Activated naive CD4-positive, alpha-beta T cell (primary cell): ENCODE measurements at places on chromosomes 1 and 21.

DNA sequence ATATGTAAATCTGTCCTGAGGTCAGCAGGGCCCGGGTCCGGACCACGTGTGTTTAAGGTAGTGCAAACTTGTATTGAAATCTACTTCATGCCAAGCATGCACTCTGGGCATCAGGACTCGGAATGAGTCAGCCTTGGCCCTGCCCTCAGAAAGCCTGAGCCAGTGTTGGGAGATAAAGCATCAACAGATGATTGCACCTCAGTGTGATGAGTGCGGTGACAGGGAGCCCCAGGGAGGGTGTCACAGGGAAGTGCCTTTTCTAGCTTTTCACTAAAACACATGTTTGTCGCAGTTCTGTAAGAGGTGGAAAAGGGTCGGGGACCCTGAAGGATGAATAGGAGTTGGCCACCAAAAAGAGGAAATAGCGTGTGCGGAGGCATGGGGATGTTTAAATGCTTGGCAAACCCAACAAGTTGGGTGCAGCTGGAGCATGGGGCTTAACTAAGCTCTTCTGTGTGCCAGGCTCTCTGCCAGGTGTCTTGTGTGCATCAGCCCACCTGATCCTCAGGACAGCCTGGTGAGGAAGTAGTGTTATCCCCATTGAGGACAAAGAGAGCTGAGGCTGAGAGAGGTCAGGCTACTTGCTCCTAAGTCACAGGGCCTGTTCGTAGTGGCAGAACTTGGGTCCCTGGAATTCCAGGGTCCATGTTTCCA, 48.2 kb upstream of the EPB41 start:
- DNase-seq: no peak

GRCh38 chr1:25197235-25197975, 34.9 kb downstream of the SYF2 start:
- DNase-seq: no peak

- no peak for DNase-seq
Observed at GRCh38 chr1:172003766-172004530, 162.7 kb downstream of the DNM3 start.

GRCh38 chr1:99672038-99672437, 26.1 kb downstream of the PALMD start:
- no peak for DNase-seq

- DNase-seq: no peak
Observed at GRCh38 chr1:1324084-1324523, 356 bp downstream of the INTS11 start.

DNA sequence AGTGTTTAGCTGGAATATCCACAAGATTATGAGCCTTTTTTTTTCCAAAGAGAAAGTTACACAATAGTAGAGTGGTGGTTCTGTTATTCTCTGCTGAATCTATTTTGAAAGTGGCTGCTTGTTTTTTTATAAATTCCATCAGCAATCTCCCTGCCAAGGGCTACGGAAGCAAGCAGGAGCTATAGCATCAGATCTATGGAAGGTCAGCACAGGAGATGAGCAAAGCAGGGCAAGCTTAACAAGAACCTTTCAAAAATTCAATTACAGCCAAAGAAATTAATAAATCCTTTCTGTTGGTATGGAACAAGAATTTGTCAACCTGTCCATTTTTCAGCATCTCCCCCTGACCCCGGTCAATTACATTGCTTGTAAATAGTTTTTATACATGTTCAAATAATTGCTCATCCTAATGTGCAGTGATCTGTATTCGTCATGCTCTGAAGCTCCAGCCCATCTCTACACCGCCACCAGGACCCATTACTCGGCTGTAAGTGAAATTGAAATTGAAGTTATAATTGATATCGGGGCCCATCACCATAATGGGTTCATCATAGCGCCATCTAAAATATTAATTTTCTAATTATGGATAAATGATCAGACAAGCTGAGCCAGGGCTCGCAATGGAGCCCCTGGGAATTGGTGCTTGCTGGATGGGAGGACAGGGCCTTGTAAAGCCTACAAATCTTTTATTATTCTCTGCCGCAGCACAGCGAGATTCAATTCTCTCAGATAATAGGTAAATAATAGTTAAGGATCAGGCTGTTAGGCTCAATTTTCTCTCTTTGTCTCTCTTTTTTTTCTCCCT, 215.1 kb downstream of the ATG4C start:
- no peak for DNase-seq

- no peak for DNase-seq
Observed at GRCh38 chr1:156760092-156760795, 7.1 kb upstream of the PRCC start.

GRCh38 chr1:181765451-181766026, 282.2 kb downstream of the CACNA1E start:
- no peak for DNase-seq

- no peak for DNase-seq
Observed at GRCh38 chr1:227753999-227754711, 18.9 kb downstream of the SNAP47 start.

- no peak for DNase-seq
Observed at GRCh38 chr1:77739235-77739634, 20.4 kb downstream of the USP33 start.

GRCh38 chr1:186839041-186839400, 10.3 kb downstream of the PLA2G4A start:
- DNase-seq: no peak

DNA sequence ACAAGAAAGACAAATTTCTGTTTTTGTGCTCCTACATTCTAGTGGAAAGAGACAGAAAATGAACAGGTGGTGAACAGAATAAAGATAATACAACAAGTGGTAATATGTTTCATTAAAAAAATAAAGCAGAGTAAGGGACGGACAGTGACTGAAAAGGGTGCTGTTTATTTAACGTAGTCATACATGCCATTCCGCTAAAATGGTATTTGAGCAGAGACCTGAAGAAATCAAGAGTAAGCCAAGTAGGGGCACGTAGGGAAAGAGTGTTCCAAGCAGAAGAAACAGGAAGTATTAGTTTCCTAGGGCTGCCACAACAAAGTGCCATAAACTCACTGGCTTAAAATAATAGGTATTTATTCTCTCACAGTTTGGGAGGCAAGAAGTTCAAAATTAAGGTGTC, 65.6 kb upstream of the KCTD3 start:
- DNase-seq: no peak

GRCh38 chr1:206895325-206895724, 1.9 kb upstream of the IL24 start:
- DNase-seq: no peak

DNA sequence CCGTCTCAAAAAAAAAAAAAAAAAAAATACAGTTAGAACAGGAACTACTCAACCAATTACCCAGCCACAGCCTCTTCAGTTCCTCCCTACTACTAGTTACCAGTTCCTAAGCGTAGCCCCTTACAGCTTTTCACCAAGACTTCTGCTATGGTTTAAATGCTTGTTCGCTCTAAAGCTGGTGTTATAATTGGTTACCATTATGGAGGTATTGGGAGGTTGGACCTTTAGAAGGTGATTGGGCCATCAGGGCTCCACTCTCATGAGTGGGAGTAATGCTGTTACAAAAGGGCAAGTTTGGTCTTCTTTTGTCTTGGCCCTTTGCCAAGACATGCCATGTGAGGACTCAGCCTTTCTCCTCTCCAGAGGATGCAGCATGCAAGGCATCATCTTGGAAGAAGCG, 3.0 kb upstream of the SMPDL3B start:
- DNase-seq: no peak

DNA sequence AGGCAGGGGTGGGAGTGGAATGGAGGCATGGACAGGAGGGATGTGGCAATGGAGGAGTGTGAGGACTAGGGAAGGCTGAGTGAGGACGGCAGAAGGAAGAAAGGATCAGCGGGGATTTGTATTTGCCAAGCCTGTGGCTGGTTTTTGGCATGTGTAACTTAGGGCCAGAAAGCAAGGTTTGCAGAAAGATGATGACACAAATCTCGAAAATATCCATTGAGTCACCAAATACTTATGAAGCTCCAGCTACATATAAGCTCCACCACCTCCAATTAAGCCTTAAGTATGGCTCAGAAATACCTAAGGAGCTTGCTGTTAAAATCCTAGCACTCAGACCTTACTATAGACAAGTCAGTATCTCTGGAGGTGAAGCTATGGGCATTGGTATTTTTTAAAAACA, 90.1 kb downstream of the OMA1 start:
- no peak for DNase-seq

DNA sequence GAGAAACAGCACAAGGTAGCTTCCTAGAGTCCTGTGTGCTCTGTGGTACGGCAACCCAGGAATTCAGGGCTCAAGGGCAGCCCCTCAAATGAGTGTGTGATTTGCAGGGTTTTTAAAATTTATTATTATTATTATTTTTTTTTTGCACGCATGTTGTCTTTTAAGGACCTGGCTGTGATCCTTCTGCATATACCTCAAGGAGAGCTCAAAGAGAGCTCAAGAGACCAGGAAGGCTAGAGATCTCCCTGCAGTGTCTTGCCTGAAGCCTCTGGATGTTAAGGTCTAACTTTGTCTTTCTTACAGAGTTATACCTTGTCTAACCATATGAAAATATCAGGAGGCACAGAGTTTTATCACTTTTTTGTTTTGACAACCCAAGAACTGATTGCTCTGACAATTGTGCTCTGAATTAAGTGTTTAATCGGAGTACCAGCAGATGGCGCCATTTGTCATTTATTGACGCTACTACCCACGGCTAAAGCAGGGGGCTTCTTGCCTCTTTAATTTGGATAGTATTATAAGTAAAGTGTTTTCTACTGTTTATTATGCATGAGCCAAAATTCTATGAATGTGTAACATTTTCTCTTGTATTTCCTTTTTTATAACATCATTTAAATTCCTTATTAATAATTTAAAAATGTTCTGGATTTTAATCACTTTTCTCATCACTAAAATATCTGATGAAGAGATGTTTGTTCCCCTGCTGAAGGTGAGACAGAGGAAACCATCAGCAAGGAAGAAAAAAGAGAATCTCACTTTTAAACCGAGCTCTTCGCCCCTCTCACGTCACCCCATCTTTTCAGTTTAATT, 35.8 kb upstream of the LMO4 start:
- peak; percentile 9 for DNase-seq

GRCh38 chr21:43315244-43316137, 111.4 kb downstream of the SIK1 start:
- peak; percentile 6 for DNase-seq

- DNase-seq: no peak
Observed at GRCh38 chr1:209751627-209752231, 4.1 kb upstream of the TRAF3IP3 start.

DNA sequence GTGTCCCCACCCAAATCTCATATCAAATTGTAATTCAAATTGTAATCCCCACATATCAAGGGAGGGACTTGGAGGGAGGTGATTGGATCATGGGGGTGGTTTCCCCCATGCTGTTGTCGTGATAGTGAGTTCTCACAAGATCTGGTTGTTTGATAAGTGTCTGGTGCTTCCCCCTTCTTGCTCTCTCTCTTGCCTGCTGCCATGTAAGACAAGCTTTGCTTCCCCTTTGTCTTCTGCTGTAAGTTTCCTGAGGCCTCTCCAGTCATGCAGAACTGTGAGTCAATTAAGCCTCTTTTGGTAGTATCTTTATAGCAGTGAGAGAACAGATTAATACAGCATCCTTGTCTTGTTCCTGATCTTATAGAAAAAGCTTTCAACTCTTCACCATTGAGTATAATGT, 6.5 kb upstream of the LRRC39 start:
- no peak for DNase-seq

DNA sequence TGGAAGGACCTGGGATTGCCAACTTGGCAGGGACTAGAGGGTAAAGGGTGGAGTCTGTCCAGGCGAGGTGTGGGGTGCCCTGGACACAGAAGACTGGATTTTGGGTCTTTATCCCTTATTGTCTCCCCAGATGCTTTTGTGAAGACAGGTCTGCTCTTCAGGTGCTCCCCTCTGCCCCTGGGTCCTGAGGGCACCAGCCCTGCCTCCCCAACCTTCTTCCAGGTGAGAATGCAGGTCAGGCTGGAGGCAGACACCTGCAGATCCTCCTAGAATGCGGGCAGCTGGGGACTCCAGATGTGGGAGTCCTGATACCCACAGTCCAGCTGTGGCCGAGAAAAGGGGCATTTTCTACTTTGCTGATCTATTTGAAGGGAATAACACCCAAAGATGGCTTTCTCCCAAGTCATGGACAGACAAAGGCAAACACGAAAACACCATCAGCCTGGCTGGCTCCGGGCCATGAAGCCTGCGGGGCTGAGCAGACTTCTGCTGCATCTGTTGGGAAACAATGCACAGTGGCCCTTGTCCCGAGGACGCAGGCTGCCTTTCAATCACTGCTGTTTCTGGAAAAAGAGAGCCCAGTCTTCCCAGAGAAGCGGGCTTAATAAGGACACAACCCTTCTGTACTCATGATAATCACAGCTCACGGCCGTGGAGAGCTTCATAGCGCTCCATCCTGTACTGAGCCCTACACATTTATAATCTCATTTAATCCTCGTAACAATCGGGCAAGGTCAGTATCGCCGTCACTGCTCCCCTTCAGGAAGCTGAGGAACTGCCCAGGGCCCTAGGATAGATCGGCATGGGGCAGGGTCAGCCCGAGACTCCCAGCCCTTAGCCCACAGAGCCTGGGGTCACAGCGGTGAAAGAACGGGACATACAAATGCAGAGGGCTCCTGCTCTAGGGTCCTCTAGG, 62.0 kb upstream of the ABCG1 start:
- no peak for DNase-seq

DNA sequence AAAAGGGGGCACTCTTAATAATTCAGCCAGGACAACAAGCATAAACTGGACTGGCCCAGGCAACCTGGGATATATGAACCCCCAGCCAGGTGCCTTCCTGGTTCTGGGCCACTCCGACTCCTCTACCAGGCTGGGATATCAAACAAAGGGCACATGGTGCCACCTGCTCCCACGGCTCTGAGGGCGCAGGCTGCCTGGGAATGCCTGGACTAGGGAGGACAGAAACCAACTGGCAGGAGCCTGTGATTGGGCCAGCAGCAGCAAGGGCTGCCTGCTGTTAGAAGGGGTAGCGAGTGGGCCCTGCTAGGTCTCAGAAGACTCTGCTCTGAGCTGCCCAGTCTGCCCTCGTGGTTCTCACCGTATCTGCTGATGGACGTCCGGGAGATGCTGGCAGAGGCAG, 123.2 kb upstream of the CD34 start:
- no peak for DNase-seq

GRCh38 chr1:20686883-20687725, 25.9 kb upstream of the DDOST start:
- DNase-seq: no peak

GRCh38 chr1:42223036-42223435, 58.5 kb upstream of the GUCA2A start:
- no peak for DNase-seq

- DNase-seq: no peak
Observed at GRCh38 chr1:112358798-112359408, 37.1 kb upstream of the CTTNBP2NL start.

DNA sequence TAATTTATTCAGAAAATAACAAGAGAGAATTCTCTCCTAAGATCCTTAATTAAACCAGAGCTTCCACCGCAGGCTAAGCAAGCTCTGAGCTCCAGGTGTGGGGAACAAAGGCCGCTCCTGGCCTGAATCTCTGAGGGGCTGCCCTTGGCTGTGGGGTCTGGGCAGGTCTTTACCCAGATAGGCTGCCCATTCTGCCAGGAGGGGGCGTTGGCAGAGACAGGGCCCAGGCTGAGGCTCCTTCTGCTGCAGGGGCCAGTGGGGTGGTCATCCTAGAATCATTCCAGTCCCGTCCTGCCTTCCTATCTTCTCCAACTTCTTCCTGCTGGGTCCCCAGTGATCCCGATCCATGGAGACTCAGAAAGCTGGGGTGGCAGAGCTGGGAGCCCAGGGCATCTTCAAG, 82.9 kb upstream of the POU3F1 start:
- no peak for DNase-seq

- DNase-seq: no peak
Observed at GRCh38 chr1:234756066-234756774, 146.2 kb upstream of the IRF2BP2 start.
